CD4-positive, alpha-beta memory T cell (primary cell): ENCODE measurements at places on chromosomes 2 and 18. TPM values are rescaled to one million over a fixed set of nuclear protein-coding genes. Genes with fewer than 3 reads are reported as not detected.
A peak's percentile ranks its signal among the peaks of the same experiment; 100 is the strongest.

LRRTM1 gene
- not detected for total RNA-seq

GREB1L gene
- not detected for total RNA-seq

GRCh38 chr18:79917169-79917852 lies 34.1 kb downstream of the SLC66A2 start:
- H3K4me3 ChIP-seq, result no peak overlapping the region
- H3K27me3 ChIP-seq, result no peaks in the 10 kb centered on the region
- H3K36me3 ChIP-seq, result peaks cover 6% of the 10 kb centered on the region
- no peak overlapping the region for H3K27ac ChIP-seq
- DNase-seq, result no peak
- H3K4me1 ChIP-seq, result no peaks in the 10 kb centered on the region

KCNS3 gene
- total RNA-seq, result not detected

DSC3 gene
- not detected for total RNA-seq

GRCh38 chr2:162297925-162298552 lies 20.4 kb downstream of the IFIH1 start:
- no peak overlapping the region for H3K4me3 ChIP-seq
- peak; percentile 55 for DNase-seq
